ENCODE measurements at places on chromosomes 6 and 20.

- DNase-seq = no peak
Measured at GRCh38 chr20:48357714-48358113, 470.1 kb downstream of the PREX1 start.

GRCh38 chr6:71333697-71334096 is 45.1 kb downstream of the OGFRL1 start:
- DNase-seq = no peak

GRCh38 chr20:33635341-33635740 is 26.8 kb upstream of the C20orf144 start:
- no peak for DNase-seq

DNA sequence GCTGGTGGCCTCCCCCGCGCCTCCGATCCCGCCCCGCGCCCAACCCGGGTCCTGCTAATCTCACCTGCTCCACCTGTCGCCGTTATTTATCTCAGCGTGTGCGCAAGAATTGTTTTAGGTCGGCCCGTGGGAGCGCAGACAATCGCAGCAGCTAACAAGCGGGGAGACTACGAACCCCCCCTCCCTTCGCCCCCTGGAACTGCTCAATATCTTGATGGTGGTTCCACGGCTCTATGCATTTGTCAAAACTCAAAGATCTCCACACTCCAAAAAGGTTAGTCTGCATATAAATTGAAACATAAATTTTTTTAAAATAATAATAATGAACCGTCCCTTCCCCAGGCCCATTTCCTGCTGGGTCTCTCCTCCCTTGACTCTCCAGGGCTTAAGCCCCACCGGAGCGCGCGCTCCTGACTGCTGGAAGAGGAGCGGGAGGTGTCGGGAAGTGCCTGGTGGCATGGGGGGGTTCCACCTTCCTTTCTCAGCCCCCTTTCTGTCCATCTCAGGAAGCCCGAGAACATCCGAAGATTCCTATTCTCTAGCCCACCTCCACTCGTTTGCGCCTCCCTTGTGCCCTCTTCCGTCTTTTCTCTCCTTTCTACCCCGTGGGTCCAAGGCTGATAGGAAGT is 1.6 kb upstream of the MDGA1 start:
- no peak for DNase-seq

Data from left renal cortex interstitium (tissue), 4 donors.